ENCODE measurements at places on chromosomes 5 and 9.

DNA sequence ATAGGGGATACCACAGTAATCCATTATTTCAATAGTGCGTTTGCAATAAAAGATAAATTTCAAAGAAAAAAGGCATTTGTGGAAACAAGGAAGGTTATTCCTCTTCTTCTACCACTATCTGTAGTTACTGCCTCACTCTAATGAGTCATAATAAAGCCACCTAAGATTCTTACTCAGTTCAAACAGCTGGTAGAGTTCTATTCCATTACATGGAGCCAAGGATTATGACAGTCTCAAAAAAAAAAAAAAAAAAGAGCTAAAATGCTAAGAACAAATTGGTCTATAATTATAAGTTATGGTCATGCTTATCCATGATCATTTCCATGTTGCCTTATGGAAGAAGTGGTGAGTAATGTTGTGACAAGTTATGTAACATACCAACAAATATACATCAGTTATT, 46.3 kb downstream of the DENND1A start:
- DNase-seq: peak; percentile 31

DNA sequence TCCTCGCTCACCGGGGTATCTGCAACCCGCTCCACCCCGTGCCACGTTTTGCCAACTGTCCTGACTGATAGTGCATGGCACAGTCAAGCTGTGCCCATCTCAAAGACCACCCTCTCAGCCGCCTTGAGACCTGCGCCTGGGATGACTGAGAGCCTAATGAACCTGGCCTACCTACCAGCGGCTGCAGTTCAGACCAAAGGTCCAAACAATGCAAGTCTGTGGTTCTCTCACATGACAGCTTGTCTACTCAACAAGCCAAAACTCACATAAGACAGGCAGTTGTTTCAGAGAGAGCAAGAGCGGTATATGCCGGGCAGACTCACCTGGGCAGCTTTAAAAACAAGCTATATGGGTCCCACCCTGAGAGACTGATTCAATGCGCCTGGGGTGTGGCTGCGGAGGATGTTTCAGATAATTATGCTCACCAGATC, 70.5 kb downstream of the EPB41L4B start:
- DNase-seq: no peak

DNA sequence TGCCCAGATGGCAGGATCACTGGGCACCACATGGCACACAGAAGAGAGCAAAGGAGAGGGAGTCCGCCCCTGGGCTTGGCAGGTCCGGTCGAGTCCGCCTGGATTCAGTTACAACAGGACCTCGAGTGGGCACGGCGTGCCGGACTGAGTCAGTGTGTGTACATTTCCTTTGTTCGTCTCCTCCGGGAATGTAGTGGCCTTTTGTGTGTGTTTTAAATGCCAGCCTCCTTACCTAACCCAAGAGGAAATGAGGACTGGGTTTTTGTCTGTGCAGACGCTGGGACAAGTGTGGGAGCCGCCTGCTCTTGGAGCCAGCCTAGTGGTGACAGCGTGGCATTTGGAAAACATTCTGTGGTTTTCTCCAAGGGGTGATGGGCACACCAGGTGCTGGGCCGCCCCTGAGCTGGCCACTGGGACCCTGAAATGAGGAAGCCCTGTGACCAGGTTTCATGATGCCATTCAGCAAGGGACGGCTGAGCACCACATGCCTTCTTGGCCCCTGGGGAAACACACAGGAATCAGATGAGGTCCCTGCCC, 9.6 kb downstream of the NEK6 start:
- DNase-seq: peak; percentile 72

GRCh38 chr9:16133556-16134227, 580.8 kb downstream of the CCDC171 start:
- DNase-seq: peak; percentile 35

DNA sequence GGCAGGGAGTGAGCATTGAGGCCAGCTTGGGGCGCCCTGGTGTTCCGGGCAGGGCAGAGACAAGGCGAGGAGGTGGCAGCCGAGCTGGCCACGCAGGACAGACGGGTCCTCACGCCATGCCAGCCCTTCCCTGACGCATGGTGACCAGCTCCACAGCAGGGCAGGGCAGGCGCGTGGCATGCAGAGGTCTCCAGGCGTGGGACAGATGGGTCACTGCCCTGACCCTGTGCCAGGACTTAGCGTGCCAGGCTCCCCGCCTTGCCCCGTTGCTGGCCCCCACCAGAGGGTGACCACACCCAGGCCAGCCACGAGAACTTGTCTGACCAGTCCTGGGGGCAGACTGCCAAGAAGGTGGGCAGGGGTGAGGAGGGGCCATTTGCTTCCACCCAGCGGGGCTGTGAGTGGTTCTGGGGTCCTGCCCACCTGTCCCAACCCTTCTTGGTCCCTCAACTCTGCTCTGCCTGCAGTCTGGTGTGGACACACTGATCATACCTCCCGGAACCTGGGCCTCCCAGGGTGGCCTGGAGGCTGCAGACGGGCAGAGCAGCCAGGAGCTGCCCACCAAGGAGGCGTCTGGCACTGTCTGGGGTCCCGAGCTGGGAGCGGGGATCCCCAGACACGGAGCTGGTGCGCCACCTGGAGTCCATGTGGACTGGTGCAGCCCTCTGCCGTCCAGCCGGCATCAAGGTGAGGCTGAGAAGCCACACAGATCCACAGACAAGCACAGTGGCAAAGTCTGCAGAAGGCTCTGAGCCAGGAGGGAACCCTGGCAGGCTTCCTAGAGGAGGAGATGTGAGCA, at the start of gene RNF224:
Gene RNF224 (plus strand): TSS at position 449 of the 799 bp plus-strand sequence. CDS start 834 bp downstream, outside the sequence.
- DNase-seq: peak; percentile 69

DNA sequence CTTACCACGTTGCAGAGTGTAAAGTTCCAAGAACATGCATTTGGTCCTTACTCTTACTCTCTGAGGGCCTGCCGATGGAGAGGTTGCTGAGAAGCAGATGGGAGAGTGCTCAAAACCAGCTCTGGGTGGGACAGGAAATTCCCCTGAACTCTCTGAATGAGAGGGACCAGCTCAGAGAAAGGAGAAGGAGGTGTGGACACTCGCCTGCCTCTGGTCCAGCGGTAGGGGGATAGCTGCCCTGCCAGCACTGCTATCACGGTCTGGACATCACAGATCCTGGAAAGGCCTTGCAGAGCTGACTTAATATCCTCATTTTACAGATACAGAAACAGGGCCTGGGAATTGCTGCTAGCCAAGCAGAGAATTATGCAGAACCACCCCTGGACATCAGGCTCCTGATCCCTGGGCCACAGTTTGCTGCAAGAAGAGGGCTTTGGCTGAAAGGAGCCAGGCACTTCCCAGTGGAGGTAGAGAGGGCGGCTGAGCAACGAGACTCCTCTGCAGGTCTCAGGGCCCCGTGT, 4.9 kb downstream of the TRAF1 start:
- DNase-seq: peak; percentile 38

DNA sequence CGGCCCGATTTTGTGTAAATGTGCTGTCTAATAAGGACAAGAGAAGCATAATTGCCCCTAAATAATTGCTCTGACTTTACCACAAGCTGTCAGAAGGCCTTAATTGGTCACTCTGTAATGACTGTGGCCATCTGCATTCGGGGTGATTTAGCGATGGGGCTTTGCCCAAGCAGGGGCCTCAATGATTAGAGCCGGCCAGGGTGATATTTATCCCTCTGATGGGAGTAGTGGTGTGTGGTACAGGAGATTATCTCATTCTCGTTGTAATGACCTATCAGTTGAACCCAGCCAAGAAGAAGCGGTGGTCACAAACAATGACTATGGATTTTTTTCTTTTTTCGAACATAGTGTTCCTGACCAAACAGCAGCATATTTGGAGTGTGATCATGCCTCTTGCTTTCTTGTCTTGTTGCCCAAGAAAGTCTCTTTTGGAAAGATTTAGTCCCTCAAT, 72.0 kb upstream of the SAP30L start:
- no peak for DNase-seq

GRCh38 chr5:134614450-134615085, 18.1 kb downstream of the SAR1B start:
- no peak for DNase-seq

DNA sequence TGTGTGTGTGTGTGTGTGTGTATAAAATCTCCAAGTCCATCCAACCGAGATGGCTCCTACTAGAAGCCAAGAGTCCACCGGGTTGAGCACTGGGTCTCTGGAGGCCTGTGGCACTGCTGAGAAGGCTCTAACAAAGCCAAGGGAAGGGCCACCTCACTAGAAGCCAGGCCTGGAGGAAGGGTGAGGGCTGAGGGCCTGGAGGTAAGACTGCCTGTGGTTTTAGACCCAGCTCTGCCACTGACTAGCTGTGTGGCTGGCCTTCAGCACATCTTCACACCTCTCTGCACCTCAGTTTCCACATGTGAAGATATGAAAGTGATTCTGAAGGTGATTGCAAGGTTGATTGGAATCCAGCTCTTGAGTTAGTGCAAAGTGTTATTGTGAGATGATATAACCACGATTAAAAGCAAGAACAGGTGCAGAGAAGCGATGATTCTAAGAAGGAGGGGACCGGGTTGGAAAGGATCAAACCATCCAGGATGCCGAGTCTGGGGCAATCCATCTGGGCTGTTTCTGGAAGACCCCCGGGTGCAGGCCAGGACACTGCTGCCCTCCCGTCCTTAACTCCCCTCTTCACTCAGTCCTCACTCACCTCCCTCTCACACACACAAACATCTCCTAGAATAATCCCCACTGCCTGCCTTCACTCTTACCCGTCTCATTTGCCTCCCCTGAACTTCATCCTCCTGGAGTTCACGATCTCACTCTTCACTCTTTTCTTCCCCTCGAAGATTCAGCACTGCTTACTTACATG, 2.3 kb downstream of the IL4 start:
- DNase-seq: no peak

DNA sequence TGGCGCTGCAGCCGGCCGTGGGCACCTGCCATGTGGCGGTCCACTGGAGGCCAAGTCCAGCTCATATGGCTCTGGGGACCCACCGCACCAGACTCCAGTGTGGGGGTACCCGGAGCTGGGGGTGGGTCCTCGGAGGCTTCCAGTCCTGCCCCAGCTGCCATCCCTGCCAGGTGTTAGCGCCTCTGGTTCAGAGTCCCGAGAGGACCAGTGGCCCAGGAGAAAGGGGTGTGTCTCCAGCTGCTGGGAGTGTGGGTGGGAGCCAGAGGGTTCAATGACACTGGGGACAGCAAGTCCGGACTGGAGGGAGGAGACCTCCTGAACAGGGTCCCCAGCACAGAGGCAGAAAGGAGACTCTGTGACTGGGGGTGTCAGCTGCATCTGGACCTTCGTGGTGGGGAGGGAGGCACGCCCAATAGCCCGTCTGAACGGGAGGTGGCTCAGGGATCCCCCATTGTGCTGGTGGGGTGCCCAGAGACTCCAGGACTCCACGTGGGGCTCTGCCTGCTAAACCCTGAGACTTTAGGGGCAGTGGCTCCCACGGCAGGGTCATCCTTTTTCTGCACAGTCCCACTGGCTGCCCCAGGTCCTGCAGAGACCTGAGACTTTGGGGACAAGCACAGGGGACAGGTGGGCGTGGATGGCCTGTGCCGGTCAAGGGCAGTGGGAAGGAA, 2.4 kb upstream of the AHRR start:
- no peak for DNase-seq

GRCh38 chr9:14831074-14831473, 79.2 kb downstream of the FREM1 start:
- no peak for DNase-seq

DNA sequence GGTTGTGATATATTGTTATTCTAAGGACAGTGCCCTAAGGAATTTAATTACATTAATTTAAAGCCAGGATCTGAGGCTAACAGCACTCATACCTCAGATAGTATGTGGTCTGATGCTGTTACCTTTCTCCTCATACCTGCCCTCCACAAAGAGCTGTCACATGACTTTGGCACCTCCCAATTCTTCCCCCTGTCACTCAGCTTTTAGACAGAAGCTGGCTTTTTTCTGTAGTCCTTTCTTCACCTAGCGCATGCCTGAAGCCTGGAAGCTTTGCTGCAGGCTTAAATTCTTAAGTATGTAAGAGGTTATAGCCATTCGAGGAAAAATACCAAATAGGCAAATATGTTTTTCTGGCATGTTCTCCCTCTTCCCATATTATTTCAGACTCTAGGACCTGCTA, 61.0 kb upstream of the ADAMTS19 start:
- no peak for DNase-seq

GRCh38 chr9:85224301-85224700, 517.5 kb downstream of the AGTPBP1 start:
- no peak for DNase-seq

GRCh38 chr5:170171811-170172210, 61.0 kb upstream of the C5orf58 start:
- no peak for DNase-seq

GRCh38 chr9:20292002-20292401, 330.3 kb downstream of the MLLT3 start:
- DNase-seq: peak; percentile 10

- DNase-seq: peak; percentile 53
Observed at GRCh38 chr9:23123048-23123632, 676.5 kb downstream of the DMRTA1 start.

- no peak for DNase-seq
Observed at GRCh38 chr5:138212828-138213160, 329 bp downstream of the CDC23 start.

DNA sequence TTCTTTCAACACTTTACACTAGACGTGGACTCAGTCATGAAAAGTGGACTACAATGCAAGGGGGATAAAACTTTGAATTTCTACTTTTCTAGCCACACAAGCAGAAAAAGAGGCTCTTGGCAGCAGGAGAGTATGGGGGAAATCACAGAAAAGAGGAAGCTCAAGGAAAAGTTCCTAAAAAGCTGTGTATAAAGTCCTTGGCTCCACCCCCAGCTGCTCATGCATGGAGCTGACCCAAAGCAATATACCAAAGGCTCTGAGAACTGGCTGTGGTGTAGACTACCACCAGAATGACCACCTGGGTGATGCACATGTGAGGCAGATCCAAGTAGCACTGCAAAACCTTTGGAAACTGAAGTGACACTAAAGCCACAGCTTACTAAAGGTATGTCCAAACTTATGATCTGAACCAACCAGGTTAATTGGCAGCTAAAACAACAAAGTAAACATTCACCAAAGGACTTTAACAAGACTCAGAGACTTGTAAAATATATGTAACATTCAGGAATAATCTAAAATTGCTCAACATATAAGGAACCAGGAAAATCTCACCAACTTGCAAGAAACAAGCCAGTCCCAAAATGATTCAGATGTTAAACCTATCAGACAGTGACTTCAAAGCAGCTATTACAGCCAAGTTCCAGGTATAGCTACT, 55.5 kb upstream of the RASGRF2 start:
- no peak for DNase-seq

- peak; percentile 80 for DNase-seq
Observed at GRCh38 chr5:6745706-6746222, 32.5 kb downstream of the TENT4A start.

GRCh38 chr9:89160806-89161205, 17.8 kb downstream of the SHC3 start:
- no peak for DNase-seq

DNA sequence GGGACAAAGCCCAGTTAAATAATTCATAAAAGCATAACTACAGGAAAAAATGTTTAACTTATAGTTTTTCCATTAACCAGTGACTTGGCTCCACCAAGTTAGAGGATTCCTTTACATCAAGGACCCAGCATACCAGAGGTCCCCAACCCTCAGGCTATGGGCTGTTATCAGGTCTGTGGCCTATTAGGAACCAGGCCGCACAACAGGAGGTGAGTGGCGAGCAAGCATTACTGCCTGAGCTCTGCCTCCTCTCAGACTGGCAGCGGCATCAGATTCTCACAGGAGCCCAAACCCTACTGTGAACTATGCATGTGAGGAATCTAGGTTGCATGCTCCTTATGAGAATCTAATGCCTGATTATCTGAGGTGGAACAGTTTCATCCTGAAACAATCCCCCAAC, 303.1 kb downstream of the ELAVL2 start:
- DNase-seq: no peak

Measured in fibroblast of the aortic adventitia (primary cell).